ENCODE measurements at places on chromosomes 1 and 21.

DNA sequence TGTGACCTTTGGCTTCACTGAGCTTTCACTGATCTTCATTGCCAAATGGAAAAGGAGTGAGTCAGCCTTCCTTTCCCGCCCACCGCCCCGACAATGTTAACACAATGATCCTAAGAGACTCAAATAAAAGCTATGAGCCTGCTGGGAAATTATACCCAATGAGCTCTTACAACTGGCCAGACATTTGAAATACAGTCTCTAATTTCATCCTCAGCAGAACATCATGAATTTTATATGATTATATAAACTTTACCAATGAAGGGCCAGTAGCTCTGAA, 252.5 kb downstream of the SIPA1L2 start:
- peak; percentile 80 for DNase-seq

DNA sequence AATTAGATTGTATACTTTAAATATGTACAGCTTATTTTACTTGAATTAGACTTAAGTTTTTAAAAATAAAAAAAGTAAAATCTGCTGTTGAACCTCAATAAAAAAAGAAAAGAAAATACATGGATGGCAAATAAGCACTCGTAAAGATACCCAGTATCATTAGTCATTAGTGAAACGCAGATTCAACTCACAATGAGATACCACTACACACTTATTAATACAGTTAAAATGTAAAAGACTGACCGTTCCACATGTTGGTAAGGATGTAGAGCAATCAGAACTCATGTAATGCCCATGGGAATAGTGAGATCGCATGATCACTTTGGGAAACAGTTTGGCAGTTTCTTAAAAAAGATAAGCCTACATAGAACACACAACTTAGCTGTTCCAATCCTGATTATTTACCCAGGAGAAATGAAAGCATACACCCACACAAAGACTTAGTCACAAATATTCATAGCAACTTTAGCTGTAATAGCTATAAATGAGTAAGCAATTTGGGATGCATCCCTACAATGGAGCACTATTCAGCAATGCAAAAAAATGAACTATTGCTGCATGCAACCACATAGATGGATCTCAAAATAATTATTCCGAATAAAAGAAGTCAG, 7.3 kb downstream of the SH2D1B start:
- DNase-seq = peak; percentile 41

DNA sequence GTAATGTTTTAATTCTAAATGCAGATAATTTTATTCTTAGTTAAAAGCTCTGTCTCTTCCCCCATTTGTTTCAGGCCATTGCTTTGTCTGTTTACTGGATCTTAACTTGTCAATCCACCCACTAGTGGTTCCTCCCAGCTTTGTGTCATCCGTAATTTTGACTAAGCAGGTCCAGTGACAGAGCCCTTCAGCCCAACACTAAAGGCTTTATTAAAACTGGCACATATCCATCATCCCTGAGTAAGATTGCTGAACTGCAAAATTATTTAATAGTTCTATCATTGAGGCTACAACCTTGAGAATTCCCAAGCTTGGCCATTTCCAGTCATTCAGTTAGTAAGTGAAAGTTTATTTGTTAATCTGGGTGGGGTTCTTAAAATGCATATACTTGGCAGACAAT, 96.7 kb downstream of the NGF start:
- DNase-seq = no peak

DNA sequence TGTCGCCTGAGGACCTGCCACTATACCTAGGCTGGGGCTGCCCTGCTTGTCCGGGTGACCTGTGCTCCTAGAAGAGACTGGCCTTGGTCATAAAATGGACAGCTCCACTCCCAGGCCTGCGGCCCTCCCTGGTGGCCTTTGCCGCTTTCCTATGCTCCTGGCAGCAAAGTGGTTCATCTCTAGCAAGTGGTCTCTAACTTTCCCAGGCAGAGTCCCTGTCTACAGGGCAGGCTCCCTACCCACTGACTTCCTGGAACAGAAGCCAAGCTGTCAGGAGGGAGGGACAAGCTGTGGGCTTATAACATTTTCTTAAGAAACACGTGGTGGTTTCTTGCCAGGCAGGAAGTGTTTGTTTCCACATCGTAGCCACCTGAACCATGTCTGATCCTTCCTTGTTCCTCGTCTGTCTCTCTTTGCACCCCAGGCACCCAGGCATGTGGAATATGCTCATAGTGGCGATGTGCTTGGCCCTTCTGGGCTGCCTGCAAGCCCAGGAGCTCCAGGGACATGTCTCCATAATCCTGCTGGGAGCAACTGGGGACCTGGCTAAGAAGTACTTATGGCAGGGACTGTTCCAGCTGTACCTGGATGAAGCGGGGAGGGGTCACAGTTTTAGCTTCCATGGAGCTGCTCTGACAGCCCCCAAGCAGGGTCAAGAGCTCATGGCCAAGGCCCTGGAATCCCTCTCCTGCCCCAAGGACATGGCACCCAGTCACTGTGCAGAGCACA, 10.1 kb downstream of the H6PD start:
- DNase-seq = no peak

- no peak for DNase-seq
Measured at GRCh38 chr1:14724678-14725077, 126.2 kb downstream of the KAZN start.

DNA sequence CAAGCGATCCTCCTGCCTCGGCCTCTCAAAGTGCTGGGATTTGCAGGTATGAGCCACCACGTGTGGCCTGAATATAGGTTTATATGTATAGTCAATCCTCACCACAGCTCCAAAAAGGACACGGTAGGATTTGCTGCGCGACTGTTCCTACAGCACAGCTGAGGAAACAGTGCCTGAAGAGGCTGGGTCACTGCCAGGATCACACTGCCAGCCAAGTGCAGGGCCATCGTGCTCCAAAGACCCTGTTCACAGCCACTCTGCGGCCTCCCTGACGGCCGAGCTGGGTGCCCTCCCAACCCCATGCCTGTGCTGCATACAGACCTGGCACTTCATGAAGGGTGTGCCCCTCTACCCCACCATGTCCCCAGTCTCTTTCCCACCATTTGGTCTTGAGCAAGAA, 71.4 kb downstream of the MRPL37 start:
- no peak for DNase-seq

DNA sequence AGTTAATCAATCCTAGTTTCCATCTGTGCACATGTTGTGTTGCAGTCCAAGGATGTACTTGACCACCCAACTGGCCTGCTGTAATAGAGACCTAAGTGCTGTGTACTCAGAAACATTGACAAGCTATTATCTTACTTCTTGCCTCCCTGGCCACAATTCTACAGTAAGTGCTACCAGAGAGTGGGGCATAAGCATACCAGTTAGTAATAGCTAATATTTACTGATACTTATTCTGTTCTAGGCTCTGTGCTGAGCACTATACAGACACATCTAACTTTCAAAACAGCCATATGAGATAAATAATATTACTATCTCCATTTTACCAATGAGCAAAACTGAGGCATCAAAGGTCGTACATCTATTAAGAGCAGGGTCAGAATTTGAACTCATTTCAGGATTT, 49.5 kb upstream of the NPL start:
- DNase-seq = no peak

DNA sequence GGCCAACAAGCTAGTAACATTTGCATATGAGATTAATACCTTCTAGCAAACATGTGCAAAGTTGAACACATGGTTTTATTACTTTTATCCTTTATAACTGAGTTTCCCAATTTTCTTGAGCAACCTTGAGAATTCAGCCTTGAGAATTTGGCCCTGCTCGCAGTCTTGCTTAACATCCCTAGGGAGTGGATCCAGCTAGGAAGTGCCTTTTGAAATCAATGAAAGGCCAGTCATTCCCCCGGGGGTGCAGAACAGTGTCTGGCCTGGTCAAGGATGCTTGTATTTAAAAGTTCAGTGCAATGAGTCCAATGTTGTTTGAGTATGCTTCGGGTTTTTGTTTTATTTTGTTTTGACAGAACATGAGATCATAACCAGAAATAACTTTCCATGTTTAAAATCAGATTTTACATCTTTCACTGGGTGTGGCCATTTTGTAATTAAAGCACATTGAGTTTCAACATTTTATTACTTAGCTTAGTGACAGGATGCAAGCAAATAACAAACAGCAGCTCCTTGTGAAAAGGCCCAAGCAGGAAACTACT, 16.7 kb downstream of the PALMD start:
- DNase-seq = peak; percentile 100

DNA sequence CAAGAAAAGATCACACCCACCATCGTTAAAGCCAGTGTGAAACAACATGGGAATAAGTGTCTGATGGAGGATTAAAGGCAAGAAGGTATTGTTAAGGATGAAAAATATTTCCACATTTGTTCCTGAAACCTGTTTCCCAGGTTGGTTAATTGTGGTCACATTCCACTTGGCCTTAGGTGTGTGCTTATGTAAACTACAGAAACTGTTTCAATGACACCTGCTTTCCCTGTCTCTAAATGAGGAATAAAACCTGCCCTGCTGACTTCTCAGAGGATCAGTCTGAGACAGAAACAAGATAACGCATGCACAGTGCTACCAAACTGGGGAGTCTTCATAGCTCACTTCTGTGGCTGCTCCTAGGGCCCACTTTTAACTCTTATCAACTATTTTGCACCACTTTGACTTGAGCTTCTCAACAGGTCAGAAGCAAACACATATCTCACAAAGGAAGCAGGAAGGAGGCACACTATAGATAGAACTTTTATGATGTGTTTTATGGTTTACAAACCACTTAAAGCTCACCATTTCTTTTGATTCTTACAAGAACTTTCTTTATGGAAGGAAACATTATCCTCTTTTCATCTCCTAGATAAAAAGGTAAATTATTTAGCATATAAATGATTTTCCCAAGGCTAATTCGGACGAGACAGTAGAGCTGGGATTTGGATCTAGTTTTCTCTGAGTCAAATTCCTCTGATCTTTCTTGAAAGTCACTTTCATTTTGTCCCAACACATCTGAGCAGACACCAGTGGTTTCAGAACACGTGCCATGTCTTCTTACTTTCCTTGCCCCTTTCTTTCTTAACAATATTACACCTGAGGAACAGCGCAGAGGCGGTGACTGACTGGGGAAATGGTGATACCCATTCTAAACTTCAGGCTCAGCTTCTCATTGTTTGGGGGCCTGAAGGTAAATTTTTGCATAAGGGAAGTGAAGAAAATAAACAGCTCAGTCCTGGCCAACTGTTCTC, 33.4 kb downstream of the CYP2J2 start:
- no peak for DNase-seq

DNA sequence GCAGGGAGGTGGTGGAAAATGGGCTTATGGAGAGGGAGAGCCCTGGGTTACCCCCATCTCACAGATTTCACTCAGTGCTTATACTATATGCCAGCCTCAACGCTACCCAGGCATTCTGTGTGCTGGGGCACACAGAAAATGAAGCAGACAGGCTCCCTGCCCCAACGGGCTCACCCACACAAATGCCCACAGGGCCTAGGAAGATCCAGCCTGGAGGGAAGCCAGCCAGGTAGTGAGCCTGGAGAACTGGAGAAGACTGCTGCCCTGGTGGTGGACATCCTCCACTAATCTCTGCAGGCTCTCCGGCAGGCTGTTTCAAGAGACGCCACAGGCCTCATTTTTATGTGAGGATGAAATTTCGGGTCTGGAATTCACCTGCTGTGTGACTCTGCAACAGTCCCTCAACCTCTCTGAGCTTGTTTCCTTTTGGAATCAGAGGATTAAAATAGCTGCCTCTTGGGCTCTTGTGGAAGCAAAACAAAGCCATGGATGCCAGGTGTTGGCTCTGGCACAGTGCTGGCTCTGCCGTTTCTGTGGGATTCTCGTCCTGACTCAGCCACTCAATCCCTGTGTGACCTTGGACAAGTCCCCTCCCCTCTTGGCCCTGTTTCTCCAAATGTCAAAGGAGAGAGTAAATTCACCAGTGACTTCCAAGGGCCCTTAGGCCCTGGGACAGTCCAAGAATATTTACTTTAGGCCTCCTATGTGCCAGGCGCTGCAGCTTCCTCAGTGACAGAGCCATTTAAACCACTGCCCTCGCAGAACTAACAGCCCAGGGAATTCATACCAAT, 3.6 kb downstream of the PAQR7 start:
- no peak for DNase-seq

DNA sequence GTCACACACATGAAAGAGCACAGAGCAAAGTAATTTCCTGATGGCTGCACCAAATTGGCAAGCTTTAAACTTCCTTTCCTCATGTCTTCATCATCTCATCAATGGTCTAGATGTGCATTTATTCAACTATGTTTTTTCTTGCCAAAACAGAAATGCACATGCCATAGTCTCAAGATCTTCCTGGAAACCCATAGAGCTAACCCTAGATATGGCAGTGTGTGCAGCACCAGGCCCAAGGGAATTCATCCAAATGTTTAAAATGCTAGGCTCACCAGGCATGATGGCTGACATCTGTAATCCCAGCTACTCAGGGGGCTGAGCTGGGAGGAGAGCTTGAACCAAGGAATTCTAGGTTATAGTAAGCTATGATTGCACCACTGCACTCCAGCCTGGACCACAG, 31.2 kb upstream of the PALMD start:
- DNase-seq = no peak

- DNase-seq = no peak
Measured at GRCh38 chr1:223035724-223036478, 107.1 kb downstream of the TLR5 start.

- DNase-seq = no peak
Measured at GRCh38 chr1:175338387-175339135, 146.0 kb upstream of the KIAA0040 start.

- DNase-seq = peak; percentile 49
Measured at GRCh38 chr1:89953131-89953626, 41.7 kb upstream of the ZNF326 start.

DNA sequence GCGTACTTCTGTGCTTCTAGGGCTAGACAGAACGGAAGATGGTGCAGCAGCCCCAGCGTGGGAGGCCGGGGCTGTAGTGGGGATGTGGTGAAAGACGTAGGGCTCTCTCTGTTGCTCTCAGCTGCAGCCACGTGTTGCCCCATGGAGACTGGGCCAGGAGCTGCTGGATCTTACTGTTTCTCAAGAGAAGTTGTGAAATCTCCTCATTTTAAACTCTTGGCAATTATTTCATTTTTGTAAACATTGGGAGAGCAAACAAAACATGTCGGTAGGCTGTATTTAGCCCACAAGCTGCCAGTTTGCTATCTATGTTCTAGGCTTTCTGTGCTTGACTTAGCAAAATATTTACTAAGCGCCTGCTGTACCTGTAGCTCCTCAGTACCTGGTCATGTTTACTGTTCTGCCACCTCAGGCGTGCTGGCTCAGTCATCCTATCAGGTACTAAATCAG, 15.9 kb upstream of the ELOA start:
- peak; percentile 97 for DNase-seq

DNA sequence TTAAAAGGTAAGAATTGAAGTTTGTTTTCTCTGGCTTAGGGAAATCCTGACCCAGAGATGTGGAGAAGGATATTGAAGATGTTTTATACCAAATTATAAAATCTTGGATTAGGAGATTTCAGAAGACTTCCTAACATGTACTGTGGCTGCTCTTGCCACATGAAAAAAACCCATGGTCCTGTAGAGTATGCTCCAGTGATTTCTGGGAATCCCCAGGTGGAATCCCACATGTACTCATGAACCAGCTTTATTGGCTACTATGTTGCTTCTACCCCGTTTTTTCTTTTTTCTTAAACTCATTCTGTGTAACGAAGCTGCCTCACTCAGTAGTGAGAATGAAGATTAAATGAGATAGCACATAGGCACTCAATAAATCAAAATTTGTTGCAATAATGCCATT, 132.7 kb upstream of the SGIP1 start:
- no peak for DNase-seq

- DNase-seq = no peak
Measured at GRCh38 chr1:160863774-160864131, 1.1 kb upstream of the CD244 start.

GRCh38 chr21:40976198-40977109, 129.5 kb upstream of the DSCAM start:
- DNase-seq = no peak

- DNase-seq = no peak
Measured at GRCh38 chr1:37723390-37724078, 31.2 kb downstream of the CDCA8 start.

GRCh38 chr1:200561856-200562214, 58.7 kb downstream of the KIF14 start:
- DNase-seq = no peak

Measured in fibroblast of gingiva (primary cell).